Stimulated activated CD8-positive, alpha-beta memory T cell treated with anti-CD3 and anti-CD28 coated beads, Interleukin-2, amount 100 ng/mL, for 48 hours (primary cell): ENCODE measurements at places on chromosomes 6 and 20.

DNA sequence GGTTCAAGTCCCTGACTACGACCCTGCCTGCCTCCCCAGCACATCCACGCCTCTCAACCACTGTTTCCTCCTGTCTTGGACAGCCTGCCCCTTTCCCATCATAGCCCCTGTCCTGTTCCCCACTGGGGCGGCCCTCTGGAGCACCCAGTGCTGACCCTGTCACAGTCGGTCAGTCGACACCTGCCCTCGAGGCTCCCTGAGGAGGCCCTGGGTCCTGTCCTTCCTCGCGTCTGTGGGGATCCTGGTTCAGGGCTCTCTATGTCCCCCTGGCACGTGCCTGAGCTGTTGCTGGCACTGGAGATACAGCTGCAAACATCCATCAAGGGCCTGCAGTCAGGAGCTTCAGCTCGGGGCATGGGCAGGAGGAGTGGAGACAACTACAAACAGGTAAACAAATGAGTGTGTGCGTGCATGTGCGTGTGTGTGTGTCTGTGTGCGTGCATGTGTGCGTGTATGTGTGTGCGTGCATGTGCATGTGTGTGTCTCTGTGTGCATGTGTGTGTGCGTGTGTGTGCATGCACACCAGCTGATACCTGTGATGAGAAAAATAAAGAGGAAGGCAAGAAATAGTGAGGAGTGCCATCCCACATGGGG, 132.8 kb downstream of the PHACTR3 start:
- DNase-seq, result no peak

DNA sequence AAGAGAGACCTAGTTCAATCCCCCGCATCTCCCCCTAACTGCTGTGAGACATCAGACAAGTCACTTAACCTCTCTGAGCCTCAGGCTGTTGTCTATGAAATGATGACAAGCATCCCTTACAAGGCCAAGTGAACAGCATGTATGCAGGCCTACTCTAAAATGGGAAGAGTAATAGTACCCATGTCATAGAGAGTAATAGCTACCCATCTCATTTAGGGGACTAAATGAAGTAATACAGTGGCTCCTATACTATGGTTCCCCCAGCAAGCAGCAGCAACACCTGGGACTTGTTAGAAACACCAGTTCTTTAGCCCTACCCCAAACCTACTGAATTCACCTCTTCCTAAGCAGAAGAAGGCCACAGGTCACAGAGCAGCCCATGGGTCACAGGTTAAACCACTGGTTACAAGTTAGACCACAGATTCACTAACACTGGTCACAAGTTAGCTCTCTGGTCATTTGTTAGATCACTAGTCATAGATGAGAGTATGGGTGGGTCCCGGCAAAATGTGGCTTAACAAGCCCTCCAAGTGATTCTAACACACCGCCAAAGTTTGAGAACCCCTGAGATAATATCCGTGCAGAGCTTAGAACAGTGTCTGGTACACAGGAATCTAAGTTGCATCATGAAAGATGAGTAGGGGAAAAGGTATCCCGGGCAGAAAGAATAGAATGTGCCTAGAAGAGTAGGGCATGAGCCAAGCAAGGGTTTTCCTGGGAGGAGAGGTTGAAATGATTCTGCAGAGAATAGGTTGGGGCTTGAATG, 1.4 kb downstream of the DEFB124 start:
- DNase-seq, result no peak

DNA sequence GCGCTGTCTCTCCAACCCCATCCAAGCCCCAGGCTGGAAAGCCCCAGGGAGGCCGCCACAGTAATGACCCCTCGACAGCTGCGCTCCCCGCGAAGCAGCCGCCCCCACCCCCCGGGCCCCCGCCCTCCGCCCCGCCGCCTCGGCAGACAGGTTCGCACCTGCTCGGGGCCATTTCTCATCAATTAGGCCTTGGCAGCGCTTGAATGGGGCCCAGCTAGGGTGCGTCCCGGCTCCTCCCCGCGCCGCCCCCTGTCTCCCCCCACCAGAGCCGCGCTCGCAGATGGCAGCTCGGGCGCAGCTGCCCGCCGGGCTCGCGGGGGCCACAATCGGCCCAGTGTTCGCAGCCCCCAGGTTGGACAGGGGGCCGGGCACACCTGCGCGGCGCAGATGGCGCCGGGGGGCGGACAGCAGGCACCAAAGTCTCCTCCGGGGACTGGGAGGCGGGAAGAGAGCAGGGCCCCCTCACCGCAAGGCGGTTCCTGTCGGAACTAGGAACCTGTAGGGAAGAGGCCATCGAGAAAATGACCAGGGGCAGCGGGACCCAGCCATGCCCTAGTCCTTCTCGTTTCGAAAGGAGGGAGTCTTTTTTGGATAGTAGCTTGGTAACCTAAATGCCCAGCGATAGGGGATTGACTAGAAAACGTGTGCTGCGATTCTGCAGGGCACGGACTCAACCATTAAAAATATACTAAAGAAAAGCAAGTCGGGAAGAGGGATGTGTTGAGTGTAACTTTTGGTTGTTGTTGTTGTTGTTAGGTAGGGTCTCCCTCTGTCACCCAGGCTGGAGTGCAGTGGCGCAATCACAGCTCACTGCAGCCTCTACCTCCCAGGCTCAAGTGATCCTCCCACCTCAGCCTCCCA, 83.2 kb upstream of the EYA2 start:
- DNase-seq, result no peak

GRCh38 chr6:160129881-160130615, 8.4 kb downstream of the SLC22A1 start:
- no peak for DNase-seq

- DNase-seq, result no peak
Observed at GRCh38 chr6:74574794-74575193, 631.1 kb downstream of the COL12A1 start.

- DNase-seq, result no peak
Observed at GRCh38 chr6:158311193-158311592, 1.1 kb upstream of the TULP4 start.

GRCh38 chr20:62705627-62706026, 3.0 kb upstream of the NTSR1 start:
- no peak for DNase-seq

GRCh38 chr6:142916881-142917280, 28.1 kb downstream of the HIVEP2 start:
- DNase-seq, result no peak

- DNase-seq, result no peak
Observed at GRCh38 chr6:53014063-53014462, 19.0 kb upstream of the GSTA4 start.

DNA sequence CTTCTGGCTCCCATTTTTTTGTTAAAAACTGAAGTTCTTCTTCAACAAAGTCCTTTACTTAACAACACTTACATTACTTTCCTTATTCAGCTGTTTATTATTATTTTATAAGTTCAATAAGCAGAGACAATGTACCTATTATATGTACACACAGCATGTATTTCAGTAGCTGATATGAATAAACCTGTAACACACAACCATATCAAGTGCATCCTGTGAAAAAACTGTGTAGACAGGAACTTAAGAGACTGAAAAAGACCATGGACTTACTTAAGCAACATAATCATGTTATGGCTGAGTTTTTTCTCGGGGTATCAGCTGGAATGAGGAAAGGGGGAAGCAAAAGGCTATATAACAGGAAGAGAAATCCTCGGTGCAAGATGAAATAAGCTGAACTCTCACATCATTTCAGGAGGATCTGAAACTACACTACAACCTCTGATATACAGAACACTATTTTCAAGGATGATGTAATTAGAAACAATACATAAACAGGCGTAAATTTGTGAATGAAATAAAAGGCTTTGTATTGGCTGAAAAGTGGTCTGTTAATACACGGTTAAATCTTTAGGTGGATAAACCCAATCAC, 70.9 kb downstream of the REV3L start:
- DNase-seq, result no peak

- DNase-seq, result no peak
Observed at GRCh38 chr20:59355242-59355641, 54.8 kb downstream of the EDN3 start.

- no peak for DNase-seq
Observed at GRCh38 chr20:57755609-57756008, 45.8 kb upstream of the PMEPA1 start.

DNA sequence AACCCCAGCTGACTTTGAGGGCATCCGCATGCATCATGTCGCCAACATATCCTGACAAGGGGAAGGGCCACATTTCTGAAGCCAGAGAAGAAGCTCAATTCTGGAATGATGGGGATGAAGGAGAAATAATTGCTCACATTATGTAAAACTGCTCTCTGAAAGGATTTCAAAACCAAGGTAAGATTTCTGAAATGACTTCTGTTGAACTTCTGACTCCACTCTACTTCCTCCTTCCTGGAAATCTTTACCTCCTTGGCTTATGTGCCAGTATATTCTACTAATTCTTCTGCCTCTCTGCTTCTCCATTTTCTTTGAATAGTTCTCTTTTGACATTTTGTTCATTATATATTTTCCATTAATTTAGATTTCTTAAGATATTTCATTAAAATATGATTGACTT, 31.9 kb downstream of the HLA-DPB1 start:
- no peak for DNase-seq

GRCh38 chr6:52620055-52620905, 43.4 kb upstream of the TRAM2 start:
- no peak for DNase-seq

GRCh38 chr6:2523061-2523460, 227.7 kb downstream of the MYLK4 start:
- DNase-seq, result no peak

GRCh38 chr20:5691918-5692618, 58.1 kb upstream of the SHLD1 start:
- no peak for DNase-seq

DNA sequence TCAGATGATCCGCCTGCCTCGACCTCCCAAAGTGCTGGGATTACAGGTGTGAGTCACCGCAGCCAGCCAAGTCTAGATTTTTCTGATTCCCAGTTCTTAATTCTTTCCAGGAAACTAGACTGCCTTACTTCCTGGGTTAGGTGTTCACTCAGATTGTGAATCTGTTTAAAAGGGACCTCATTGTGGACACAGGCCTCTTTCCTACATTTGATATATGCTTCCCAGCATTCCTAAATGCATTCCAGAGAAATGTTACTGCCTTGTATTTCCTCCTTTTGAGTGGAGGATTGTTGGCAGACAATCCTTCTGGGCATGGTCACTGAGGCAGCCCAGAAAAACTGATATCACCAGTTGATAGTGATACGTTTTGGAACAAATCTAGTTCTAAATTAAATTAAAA, 15.7 kb downstream of the TMEM181 start:
- DNase-seq, result no peak

DNA sequence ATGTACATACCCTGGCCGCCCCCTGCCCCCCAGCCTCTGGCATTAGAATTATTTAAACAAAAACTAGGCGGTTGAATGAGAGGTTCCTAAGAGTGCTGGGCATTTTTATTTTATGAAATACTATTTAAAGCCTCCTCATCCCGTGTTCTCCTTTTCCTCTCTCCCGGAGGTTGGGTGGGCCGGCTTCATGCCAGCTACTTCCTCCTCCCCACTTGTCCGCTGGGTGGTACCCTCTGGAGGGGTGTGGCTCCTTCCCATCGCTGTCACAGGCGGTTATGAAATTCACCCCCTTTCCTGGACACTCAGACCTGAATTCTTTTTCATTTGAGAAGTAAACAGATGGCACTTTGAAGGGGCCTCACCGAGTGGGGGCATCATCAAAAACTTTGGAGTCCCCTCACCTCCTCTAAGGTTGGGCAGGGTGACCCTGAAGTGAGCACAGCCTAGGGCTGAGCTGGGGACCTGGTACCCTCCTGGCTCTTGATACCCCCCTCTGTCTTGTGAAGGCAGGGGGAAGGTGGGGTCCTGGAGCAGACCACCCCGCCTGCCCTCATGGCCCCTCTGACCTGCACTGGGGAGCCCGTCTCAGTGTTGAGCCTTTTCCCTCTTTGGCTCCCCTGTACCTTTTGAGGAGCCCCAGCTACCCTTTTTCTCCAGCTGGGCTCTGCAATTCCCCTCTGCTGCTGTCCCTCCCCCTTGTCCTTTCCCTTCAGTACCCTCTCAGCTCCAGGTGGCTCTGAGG, 7.6 kb downstream of the CDKN1A start:
- no peak for DNase-seq

DNA sequence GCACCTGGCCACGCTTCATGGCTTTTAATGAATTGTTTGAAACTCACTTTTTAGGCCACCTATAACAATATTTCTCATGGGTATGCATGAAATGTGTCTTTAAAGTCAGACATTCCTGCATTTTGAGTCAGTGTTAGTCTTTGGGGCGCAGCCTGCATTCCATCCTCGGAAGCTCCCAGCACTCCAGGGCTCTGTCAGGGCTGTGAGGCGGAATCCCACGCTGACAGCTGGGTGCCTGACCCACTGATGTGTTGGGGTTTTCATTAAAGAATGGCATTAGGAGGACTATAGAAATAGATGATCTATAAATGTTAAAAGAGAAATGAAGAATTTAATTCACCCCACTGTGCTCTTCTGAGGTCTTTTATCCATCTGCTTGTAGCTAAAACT, 16.2 kb upstream of the CLDN20 start:
- no peak for DNase-seq

GRCh38 chr6:169503422-169504152, 198.2 kb downstream of the WDR27 start:
- DNase-seq, result no peak

DNA sequence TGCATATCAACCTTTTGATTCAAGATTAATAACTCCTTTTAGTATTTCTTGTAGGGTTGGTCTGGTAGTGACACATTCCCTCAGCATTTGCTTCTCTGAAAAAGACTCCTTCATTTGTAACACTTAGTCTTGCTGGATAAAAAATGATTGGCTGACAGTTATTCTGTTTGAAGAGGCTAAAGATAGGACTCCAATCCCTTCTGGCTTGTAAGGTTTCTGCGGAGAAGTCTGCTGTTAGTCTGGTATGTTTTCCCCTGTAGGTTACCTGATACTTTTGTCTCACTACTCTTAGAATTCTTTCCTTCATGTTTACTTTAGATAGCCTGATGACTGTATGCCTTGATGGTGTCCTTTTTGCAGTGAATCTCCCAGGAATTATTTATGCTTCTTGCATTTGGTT, 96.0 kb downstream of the CARMIL1 start:
- DNase-seq, result no peak

DNA sequence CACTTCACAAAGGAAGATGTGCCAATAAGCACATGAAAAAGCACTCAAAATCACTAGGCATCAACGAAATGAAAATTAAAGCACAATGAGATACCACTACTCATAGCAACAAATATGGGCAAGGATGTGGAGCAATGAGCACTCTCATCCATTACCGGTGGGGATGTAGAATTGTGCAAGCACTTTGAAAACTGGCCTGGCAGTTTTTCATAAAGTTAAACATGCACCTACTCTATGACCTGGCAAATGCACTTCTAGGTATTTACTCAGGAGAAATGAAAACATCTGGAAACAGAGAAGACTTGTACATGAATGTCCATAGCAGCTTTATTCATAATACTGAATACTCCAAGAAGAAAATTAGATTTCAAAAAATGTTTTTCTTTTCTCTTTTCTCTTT, 34.1 kb upstream of the TMEM14A start:
- DNase-seq, result no peak
